ENCODE measurements at places on chromosomes 11 and 22.

- no peak for DNase-seq
Measured at GRCh38 chr11:58617976-58618557, 4.4 kb upstream of the CNTF start.

DNA sequence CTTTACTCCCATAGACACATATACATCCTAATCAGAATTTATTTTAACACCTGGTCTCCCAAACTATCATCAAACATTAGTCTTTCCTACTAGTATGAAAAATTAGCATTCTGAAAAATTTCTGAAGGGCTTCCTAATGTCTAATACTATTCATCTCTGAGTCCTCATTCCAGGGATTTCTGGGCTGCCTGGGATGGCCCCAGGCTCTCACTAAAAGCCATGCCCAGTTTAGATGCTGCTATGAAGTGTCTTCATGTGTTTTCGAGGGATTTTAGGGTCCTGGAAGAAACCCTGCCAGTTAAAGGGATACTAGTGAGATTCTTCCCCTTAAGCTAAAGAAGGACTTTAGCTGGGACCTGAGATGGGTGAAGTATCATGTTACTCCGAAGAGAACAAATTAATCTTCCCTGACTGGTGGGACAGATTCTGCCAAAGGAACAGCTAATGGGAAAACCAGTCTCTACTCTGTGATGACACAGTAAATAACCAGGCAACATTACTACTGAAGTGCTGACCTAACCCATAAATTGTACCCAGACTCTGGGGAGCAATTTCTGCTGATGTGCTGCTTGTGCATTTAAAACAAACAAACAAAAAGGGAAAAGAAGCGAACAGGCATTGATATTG is 342.6 kb downstream of the SOX6 start:
- no peak for DNase-seq

DNA sequence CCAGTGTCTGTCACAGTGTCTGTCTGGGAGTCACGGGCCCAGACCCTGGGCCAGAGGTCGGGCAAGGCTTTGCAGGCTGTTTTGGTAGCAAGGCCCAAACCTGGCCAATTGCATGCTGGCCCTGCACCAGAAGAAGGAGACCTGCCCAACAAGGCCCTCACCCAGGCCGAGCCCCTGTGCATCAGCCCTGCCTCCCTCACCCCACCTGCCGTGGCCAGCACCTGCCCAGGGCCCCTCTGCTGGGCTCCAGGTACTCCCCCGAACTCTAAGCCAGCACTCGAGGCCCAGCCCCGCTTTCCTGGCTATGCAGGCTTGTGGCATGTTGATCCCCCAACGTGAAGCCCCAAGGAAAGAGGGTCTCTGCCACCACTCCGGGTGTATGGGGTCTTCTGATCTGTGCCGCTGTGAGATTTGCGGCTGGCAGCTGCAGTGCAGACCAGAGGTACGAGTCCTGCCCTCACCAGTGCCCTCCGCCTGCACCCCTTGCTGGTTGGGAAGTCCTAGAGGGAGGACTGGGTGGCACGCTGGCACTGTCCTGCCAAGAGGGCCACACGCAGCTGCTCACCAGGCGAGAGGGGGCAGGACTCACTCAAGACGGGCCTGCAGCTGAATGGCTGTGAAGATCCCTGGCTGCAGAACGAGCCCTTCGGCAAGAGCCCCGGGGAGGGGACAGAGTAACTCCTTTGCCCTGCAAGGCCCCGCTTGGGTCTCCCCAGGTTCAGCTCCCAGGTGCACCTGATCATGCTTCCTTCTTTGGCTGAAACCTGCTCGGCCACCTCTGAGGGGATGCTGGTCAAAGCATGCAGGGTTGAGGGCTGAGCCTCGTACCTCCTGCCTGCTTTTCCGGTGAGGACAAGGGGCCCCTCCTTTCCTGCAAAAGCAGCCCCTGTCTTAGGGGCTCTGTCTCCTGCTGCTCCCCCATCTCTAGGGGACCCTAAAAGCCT is 6.7 kb upstream of the SEPTIN5 start:
- no peak for DNase-seq

DNA sequence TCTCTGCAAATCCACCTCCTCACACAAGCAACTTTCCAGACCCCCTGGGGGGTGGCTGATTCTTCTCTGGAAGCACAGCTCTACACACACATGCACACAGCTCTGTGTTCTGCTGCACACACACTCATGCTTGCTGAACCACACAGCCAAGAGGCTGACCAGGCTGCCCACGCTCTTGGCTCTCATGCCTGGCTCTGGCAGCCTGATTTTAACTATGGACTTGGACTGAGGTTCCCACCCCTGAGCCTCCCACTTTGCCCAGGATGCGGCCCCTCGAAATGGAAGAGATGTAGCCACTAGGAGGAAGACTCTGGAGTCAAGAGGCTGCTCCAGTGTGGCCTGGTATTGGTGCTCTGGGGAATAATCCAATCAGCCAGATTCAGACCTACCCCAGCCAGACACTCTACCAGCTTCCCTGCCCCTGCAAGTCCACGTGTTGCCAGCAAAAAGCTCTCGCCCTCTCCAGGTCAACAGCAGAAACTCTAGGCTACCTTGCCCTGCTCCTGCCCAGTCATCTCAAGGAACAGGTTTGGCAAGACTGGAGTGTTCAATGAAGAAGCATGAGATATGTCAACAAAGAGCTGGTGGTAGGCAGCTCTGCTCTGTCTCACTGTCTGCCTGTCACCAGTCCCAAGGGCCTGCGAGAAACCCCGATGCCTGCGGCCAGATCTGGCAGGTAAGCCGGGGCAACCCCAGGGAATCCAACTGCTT is 8.8 kb upstream of the CASTOR1 start:
- no peak for DNase-seq

DNA sequence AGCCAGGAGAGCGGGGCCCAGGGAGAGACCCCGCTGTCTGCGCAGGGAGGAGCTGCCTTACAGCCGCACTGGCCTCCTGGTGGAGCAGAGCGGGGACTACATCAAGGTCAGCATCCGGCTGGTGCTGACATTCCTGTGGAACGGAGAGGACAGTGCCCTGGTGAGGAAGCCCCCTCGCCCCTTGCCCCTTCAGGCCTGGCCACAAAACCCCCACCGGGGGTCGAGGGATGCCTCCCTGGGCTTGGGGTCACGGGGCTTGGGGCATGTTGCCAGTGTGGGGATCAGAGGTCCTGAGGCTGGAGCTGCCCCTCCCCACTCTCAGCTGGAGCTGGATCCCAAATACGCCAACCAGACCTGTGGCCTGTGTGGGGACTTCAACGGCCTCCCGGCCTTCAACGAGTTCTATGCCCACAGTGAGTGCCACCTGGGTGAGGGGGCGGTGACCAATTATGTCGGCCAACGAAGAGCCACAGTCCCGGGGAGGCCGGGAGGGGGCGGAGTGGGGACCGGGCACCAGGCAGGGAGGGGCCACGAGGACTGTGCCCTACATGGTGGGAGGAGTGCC is 4.2 kb downstream of the MUC5B start:
- no peak for DNase-seq

DNA sequence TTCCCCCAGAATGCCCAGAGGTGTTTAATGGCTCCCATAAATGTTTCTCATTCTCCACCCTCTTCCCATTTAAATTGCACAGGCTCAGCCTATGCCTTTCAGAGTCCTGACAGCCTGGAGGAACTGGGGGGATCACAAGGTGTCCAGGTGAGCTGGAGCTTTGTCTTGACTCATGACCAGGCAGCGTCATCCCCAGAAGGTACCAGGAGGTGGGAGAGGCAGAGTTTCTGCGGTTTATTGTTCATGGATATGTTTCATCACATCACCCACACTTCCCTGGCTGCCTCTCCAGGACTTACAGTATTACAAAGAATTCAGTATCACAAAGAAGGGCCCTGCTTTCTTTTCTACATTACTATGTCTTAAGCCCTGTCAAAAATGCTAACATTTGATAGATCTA is 103.2 kb upstream of the GALNT18 start:
- no peak for DNase-seq

DNA sequence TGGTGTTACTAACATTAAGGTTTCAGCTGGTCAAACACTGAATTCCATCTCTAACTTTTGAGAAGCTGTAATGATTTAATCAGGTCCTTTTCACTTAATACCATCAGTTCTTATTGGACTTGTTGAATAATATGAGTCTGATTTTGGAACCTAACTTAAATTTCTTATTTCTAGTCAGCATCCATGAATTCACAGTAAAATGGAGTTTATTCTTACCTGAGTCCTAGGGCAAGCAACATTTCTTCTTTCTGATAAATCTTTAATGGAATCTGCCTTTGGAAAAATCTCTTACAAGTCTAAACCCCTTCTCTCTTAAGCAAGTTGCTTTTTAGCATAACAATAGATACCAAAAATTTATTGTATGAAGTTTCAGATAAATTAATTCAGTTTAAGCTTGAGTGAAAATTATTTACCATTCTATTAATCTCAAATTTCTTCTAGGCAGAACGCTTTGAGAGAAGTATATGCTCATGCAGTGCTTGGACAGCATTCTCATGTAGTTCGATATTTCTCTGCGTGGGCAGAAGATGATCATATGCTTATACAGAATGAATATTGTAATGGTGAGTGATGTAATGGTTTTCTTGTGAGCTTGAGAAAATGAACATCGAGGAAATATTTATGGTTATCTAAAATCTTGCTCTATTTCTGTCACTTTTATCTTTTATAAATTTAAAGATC is 3.4 kb downstream of the WEE1 start:
- no peak for DNase-seq

DNA sequence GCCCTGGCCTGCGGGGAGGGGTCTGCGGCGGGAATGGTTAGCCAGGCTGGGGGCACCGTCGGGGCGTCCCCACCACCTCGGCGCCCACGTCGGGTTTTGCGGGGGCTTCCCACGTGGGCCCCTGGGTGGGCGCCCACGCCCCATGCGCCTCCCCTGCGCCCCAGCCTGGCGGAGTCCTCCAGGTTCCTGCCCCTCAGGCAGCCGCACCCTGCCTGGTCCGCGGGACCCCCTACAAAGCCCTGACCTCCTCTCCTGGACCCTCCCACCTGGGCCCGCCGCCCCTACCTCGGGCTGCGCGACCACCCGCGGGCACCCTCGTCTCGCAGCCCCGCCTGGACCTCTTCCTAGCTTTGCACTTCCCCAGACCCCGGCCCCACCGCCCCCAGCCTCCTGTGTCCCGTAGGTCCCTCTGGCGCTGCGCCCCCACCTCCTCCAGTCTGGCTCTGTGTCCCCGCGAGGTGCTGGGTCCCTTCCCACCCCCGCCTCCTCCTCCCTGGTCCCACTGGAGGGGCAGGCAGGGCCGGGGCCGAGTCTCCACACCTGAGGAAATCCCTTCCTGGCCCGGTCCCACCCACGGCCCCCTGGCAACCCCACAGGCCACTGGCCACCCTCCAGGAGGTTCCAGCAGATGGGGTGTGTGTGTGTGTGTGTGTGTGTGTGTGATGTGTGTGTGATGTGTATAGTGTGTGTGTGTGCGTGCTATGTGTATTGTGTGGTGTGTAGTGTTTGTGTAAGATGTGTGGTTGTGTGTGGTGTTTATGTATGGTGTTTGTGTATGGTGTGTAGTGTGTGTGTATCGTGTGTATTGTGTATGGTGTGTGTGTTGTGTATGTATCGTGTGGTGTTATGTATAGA is 11.8 kb downstream of the PIM3 start:
- DNase-seq: no peak

- DNase-seq: no peak
Measured at GRCh38 chr11:127119356-127119755, 118.8 kb upstream of the KIRREL3 start.

- no peak for DNase-seq
Measured at GRCh38 chr11:115267871-115268270, 236.3 kb downstream of the CADM1 start.

DNA sequence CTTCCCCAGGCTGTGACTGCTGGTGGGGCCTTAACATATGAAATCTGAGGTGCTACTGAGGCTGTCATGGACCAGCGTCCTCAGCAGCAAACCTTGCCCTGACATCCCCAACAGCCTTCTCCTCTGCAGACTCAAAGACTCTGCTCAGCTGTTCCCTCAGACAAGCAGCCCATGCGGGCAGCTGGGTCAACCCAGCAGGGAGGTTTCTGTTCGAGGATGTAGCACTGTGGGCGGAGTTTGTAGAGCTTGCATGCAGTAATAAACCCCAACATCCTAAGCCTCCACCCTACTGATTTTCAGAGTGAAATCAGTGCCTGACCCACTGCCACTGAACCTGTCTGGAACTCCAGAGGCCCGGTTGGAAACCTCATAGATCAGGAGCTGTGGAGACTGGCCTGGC is 88.8 kb upstream of the XKR3 start:
- DNase-seq: no peak

- no peak for DNase-seq
Measured at GRCh38 chr11:59429924-59430516, 3.8 kb upstream of the OR5A2 start.

- DNase-seq: no peak
Measured at GRCh38 chr11:134800826-134801225, 388.8 kb upstream of the B3GAT1 start.

GRCh38 chr11:45157247-45158209 is 11.1 kb downstream of the PRDM11 start:
- no peak for DNase-seq

DNA sequence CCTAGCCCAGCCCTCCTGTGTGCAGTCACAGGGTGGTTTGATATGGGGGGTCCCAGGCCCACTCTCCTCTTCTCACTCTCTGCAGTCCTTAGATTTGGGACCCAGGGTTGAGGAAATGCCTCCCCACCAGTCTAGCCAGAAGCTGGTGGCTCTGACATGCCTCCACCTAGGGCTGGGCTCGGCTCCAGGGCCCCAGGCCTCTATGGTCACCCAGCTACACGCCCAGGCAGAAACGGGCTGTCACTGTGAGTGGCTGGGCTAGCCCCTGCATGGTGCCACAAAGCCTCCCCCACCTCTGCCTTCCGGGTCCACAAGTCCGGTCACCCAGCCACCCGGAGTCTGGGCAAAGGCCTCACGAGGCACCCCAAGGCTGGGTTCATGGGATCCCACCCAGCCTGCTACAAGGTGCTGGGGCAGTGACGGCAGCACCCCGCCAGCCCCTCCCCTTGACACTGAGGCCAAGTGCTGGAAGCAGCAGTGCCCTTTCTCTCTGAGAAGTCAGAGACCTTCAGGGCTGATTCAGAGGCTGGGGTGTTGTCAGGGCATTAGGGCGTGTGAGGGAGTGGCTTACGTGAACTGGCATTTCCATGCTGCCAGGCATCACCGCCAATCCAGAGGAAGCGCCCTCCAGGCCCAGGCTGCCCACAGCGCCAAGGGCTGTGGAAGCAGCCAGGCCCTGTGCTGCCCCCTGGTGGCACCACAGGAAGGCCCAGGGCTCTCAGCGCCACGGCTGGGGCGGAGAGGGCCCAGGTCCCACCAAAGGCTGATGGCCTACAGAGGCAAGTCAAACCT is 638 bp upstream of the PITPNM1 start:
- peak; percentile 84 for DNase-seq

- DNase-seq: no peak
Measured at GRCh38 chr22:42945736-42946135, 69.2 kb downstream of the PACSIN2 start.

Measured in liver (tissue), 10 donors.